ENCODE measurements at places on chromosomes 5 and 9. TPM values are rescaled to one million over a fixed set of nuclear protein-coding genes. Genes with fewer than 3 reads are reported as not detected.

DNA sequence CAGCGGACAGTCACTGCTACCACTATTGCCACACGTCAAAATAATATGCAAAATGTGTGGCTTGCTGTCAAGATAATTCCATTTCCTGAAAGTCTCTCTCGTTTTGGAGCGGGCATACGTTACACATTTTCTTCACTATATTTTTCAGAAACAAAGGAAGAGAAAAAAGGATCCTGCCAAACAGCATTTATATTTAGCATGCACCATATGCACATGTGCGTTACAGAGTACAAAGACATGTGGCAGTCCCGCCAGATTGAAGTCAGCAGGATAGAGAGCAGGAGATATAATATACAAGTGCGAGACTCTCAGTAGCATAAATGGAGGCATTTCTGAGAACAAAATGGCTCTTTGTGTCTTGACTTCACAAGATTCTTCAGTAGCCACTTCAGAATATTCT lies 221.6 kb upstream of the KIF2A start:
- DNase-seq = no peak

The HMGXB3 gene
- 28.0 TPM for total RNA-seq

DNA sequence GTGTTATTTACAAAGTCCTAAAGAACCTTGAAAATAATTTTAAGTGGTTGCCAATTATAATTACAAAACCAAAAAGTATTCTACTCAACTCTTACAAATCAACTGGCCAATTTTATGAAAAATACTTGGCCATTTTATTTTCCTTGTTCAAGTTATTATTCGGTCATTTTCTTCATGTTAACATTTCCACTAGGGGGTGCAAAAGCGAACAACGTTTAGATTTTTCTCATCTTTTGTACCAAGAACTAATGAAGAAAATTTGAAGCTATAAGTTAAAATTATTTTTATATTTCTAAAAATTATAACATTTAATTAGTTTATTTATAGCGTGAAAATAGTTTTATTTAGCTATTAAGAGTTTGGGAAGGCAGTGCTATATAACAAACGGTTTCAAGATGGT lies 1453.3 kb downstream of the MAT2B start:
- DNase-seq = no peak

GRCh38 chr9:17509701-17510100 lies 69.2 kb upstream of the SH3GL2 start:
- no peak for DNase-seq

DNA sequence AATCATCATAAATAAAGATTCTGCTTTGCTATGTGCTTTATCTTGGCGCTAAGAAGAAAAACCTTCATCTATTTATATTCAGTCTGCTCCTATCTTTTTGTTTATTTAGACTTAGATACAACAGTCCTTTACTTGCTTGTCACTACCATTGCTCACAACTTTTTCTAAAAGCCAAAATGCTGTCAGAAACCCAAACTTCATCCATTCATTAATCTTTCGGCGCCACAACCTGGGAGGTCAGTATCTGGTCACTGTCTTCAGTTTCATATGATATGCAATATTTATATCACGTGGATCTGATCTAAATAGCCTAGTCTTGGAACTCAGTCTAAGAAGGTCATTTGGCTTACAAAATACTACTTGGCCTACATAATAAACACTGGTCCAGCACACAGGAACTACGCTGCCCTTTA lies 159.3 kb upstream of the TARS1 start:
- DNase-seq = no peak

The CCL21 gene
- total RNA-seq = not detected

GRCh38 chr5:125823572-125823971 lies 599.6 kb upstream of the GRAMD2B start:
- no peak for DNase-seq

The SPINK6 gene
- total RNA-seq = not detected

DNA sequence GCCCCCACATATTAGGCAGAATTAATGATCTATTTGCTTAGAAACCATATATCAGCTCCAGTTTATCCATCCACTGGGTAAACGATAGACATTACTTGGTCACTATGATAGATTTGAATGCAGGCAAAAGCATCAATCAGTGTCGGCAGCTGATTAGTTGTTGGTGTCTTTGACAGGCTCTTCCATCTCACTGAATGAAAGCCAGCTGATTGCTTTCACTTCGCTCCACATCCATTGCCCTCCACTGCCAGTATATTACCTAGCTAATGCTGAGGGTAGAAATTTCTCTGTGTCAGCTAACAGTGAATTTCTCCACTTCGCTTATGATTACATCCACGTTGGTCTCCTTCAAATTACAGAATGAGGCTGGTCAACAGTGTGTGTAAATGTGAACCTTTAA lies 821.3 kb upstream of the TYRP1 start:
- no peak for DNase-seq

GRCh38 chr5:119583684-119584083 lies 45.7 kb upstream of the FAM170A start:
- DNase-seq = no peak

The GRIN3A gene
- total RNA-seq = 0.04 TPM

GRCh38 chr9:38641985-38642864 lies 21.8 kb upstream of the ANKRD18A start:
- no peak for DNase-seq

The CATSPER3 gene
- total RNA-seq = not detected

The SPATA31D4 gene
- not detected for total RNA-seq

The GAS1 gene
- total RNA-seq = 5.7 TPM

- no peak for DNase-seq
These were observed 475.1 kb downstream of the TMEM232 start for GRCh38 chr5:110251366-110251765.

DNA sequence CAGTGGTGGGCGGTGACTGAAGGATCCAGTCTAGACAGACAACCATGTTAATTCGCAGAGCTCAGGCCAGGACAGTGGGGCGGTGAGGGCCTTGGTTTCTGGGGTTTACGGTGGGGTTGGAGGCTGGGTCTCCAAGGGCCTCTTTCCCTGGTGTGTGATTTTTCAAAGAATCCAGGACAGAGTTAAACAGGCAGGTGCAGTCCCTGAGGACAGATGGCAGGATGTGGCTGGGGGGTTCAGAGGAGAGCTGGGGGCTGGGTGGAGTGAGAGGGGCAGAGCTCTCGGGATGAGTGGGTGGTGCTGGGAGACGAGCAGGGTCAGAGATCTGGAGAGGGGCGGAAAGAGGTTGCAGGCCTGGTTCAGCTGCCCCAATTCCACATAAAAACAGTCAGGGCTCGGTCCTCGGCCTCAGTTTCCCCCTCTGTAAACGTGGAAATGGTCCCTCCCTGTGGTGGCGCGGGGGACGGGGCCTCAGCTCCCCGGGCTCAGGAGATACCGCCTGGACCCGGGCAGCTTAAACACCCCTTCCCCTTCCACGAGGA lies 145.9 kb downstream of the GAPVD1 start:
- DNase-seq = no peak

GRCh38 chr5:97089149-97089801 lies 53.1 kb downstream of the LIX1 start:
- no peak for DNase-seq

DNA sequence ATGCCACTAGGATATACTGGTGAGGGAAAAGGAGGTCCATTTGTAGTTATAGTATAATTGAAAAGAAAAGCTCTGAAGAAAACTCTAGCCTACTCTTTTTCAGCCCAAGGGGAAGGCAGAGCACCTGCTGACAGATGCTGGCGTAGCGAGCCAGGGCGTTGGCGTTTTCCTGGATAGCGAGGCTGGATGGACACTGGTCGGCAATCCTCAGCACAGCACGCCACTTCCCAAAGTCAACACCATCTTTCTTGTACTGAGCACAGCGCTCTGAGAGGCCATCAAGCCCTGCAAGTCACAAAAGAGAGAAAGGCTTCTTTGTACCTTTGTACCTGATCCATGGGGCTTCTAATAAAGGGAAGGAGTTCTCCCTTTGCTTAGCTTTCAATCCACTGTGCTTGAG lies 8.2 kb downstream of the ALDOB start:
- no peak for DNase-seq

- DNase-seq = no peak
These were observed 14.8 kb upstream of the GSN start for GRCh38 chr9:121253162-121253561.

The PIP5KL1 gene
- total RNA-seq = 13.4 TPM

The HARS2 gene
- total RNA-seq = 21.4 TPM

- DNase-seq = no peak
These were observed 144.3 kb upstream of the MTAP start for GRCh38 chr9:21657966-21658667.

Measured in H1 (cell line).